Muscle of back (tissue), 13 donors: ENCODE measurements at places on chromosomes 3 and 15.

DNA sequence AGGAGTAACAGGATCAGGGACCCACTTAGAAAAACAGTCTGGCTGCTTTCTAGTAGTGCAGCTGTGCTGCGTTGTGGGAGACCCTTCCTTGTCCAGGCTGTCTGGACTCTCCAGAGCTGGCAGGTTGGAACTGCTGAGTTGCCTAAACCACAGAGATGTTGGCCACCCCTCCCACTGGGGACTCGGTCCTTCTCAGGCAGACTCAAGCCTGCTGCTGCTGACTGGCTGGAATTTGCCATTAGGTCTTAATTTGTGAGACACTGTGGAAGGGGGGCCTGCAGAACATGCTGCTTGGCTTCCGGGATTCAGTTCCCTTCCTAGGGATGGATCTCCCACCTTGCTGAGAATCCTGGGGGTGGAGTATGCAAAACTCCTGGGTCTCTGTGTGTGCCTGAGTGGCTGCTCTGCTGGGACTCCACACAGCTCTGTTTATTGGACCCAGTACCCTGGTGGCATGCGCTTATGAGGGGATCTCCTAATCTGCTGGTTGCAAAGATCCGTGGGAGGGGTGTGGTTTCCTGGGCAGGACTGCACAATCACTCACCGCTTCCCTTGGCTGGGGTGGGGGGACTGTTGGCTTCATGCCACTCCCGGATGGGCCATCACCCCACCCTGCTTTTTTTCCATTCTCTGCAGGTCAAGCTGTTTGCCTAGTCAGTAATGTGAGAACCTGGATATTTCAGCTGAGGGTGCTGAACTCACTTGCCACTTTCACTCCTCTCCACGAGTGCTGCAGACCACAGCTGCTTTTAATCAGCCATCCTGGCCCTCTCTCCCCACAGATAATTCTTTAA, 150.5 kb downstream of the CFAP20DC start:
- peak; percentile 12 for DNase-seq

GRCh38 chr3:59268170-59268569, 218.3 kb upstream of the CFAP20DC start:
- DNase-seq, result no peak

DNA sequence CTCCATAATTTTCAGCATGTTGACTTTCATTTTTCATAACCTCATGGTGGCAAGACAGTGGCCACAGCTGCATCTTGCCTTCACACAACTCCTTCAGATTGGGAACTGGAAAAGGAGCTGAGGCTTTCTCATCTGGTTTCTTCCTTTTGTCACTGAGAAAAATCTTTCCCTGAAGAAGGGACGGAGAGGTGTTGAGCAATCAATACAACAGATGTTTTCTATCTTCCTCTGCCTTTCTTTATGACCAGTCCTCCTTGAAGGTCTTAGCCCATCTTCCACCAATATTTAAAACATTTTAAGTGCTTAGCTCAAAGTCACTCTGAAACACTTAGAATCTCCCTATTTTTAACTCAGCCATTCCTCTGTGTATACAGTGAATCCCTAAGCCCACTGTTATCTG, 11.9 kb downstream of the ZNF660 start:
- no peak for DNase-seq

GRCh38 chr15:68818066-68818768, 2.5 kb downstream of the ANP32A start:
- peak; percentile 79 for DNase-seq

GRCh38 chr3:181738551-181738950, 26.8 kb downstream of the SOX2 start:
- no peak for DNase-seq

DNA sequence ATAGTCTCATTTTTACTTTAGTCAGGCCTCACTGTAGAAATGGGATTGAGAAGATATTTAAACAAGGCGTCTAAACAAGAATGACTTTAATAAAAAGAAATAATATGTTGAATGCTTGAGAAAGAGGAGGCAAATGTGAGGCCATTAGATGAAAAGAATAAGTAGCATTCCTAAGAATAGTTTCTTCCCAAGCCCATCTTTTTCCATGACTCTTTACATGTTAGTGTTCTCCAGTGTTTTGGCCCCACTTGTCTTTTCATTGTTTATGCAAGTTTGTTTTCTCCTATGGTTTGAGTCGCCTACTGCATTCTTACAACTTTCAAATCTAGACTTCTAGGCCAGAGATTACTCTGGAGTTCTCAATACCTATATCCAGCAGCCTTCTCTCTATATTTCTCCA, 39.0 kb downstream of the TSC22D2 start:
- DNase-seq, result no peak

DNA sequence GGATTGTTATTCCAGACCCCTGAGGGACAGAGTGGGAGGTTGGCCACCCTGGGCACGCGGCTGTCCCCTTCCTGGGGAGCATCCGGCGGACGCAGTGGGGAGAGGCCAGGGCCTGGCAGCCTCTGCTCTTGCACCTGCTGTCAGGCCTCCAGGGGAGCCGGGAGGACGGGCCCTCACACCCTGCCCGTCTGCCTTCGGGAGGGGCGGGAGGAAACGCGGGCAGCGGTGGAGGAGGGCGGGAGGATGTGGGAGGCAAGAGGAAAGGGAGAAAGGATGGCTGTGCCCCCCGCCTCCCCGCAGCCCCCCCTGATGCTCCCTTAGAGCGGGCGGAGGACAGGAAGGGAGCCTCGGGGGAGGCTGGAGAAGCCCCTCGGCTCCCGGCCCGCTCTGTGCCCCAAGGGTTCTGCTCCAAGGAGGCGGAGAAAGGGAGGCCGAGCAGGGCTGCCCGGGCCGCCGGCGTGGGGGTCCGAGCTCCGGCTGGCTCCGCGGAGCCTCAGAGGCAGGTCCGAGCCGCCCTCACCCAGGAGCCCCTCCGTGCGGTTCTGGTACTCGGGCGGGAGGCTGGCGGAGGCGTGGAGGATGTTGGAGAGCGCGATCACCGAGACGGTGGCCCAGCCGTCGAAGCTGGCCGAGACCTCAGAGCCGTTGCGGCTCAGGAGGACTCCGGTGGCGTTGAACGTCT, 40.9 kb downstream of the MUC20 start:
- no peak for DNase-seq

DNA sequence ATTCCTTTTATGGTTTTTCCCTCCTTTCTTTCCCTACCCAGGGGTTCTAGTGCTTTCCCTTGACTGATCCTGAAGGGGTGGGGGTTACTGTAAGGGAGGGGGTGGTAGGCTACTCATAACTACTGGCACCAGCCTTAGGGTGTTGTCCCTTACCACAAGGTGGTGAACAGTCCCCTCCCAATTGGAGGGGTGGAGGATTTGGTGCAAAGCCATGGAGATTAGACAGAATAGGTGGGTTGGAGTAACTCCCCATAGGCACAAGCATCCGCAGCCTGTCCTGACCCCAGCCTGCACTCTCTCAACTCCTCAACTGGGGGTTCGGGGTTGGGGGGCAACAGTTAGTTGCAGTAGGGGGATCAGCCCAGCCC, 2.6 kb upstream of the HYAL2 start:
- no peak for DNase-seq

DNA sequence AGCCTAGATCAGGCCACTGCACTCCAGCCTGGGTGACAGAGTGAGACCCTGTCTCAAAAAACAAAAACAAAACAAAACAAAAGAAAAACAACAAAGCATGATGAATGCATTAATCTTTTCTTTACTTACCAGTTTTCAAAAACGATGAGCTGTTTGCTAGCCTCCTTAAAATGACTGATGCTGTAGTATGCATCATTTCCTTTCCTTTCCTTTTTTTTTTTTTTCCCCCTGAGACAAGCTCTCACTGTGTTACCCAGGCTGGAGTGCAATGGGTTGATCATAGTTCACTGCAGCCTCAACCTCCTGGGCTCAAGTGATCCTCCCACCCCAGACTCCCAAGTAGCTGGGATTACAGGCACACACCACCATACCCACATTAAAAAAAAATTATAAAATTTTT, 202.0 kb downstream of the ADAMTSL3 start:
- DNase-seq, result no peak

DNA sequence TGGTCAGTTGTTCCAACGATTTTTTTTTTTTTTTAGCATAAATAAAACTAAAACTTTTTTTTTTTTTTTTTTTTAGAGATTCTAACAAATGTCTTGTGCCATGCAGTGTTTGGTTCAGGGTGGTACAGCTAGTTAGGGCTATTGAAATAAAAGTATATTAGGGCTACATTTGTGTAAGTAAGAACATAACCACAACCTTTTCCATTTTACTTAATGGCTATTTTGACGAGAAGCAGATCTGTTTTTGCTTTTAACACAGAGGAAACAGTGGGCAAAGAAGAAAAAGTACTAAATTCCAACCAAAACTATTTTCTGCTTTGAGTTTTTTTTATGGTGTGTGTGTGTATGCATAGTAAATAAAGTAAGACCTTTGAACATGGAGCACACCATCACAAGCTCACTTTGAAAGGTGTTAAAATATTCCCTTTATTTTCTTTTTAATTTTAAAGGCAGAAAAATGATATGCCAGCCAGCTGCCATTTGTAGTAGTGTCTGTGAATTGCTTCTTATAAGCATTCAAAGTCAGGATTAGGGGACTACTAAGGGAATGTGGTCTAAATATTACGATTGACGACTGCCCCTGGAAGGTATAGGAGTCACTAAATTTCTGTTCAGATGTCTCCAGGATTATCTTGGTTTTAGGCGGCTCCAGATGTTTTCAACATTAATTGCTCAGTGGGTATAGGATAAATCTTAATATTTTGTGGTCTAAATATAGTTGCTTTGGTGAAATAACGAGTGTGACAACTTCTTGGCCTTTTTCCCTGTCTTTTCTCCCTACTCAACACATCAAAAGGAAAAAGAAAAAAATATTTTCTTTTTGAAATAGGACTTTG, 3.1 kb downstream of the RARB start:
- DNase-seq, result peak; percentile 46

GRCh38 chr3:29430558-29430971, 149.7 kb downstream of the RBMS3 start:
- DNase-seq, result peak; percentile 74

- no peak for DNase-seq
Measured at GRCh38 chr3:46242120-46242519, at the start of gene CCR3. Gene CCR3 (plus strand): TSS chr3:46242460. CDS start chr3:46265159, 22,699 bp downstream.

GRCh38 chr3:168241156-168241555, 145.4 kb upstream of the GOLIM4 start:
- no peak for DNase-seq

GRCh38 chr15:71709808-71710418, 100.4 kb upstream of the NR2E3 start:
- no peak for DNase-seq

GRCh38 chr3:66416556-66417304, 84.1 kb downstream of the LRIG1 start:
- DNase-seq, result no peak

DNA sequence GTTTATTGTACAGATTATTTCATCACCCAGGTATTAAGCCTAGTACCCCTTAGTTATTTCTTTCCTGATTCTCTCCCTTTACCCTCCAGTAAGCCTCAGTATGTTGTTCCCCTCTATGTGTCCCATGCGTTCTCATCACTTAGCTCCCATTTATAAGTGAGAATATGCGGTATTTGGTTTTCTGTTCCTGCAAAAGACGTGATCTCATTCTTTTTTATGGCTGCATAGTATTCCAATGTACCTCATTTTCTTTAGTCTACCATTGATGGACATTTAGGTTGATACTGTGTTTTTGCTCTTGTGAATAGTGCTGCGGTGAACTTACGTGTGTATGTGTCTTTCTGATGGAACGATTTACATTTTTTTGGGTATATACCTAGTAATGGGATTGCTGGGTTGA, 36.7 kb downstream of the CEP63 start:
- no peak for DNase-seq

DNA sequence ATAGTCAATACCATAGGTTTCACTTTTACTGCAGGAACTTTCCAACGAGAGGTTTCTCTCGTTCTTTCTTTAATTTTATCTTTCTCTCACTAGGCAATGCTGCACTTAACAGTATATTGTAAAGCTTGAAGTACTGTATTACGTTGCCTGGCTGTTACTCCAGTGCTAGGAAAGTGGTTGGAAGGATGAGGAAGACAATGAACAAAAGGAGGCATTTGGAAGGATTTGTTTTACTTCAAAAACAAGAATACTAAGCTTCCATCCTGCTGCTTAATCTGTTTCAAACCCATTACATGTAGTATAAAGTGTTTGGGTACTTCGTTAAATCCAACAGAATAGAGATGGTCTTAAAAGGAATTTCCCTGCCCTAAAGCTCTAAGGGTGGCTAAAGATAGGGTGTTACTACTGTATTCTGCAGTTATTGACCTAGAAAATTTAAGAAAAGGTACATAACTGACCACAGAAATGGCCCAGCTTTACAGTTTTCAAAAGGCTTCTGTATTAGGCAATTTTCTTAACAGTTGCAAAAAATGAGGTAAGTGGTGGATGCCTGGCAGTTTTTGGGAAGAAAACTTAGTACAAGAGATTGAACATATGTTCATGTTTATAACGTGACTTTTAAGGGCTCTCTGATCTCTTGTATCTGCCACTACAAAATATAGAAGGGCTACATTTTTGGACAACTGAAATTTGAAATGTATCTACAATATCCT, 785 bp upstream of the IFT57 start:
- no peak for DNase-seq

GRCh38 chr3:138092023-138092422, 23.4 kb downstream of the DZIP1L start:
- no peak for DNase-seq

- no peak for DNase-seq
Measured at GRCh38 chr15:25733036-25733855, 129.9 kb downstream of the ATP10A start.

GRCh38 chr3:64612916-64613526, 74.8 kb downstream of the ADAMTS9 start:
- DNase-seq, result no peak

GRCh38 chr3:1404270-1404962, 311.6 kb downstream of the CNTN6 start:
- no peak for DNase-seq

- no peak for DNase-seq
Measured at GRCh38 chr3:165518346-165518745, 318.9 kb downstream of the BCHE start.

DNA sequence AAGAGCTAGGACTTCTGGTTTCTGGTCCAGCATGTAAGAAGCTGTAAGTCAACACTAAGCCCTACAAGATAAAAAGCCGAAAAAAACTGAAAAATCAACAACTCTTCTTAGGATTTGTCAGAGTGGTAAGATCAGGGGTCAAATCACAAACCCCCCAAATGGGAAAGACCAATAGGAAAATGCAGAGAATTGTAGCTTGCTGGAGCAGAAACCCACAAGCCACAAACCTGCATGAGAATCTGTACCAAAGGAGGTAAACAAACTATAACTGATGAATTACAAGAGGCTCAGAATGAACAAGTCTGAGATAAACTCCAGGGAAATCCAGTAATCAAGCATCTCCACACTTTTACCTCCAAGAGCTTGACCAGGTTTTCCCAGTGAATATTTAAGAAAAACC, 36.0 kb downstream of the RFX7 start:
- no peak for DNase-seq

GRCh38 chr3:32901005-32901932, 50.2 kb upstream of the CCR4 start:
- DNase-seq, result no peak

DNA sequence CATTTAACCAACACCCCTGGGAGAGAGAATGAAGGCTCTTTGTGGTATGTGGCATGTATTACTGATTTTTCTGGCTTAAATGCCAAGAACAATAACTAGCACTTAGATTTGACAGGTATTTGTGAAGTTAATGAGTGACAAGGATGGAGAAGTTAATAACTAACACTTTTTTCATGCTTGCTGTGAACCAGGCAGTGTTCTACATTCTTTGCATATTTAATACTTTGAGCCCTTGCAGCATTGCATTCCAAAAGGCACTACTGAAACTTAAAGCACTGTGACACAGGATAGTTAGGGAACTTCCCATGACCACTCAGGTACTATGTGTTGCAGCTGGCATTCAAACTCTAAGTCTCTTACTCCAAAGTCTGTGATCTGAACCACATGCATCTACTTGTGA, 650.6 kb downstream of the ZPLD1 start:
- DNase-seq, result no peak

GRCh38 chr15:79083154-79083553, 7.4 kb downstream of the RASGRF1 start:
- DNase-seq, result no peak
